ENCODE measurements at places on chromosomes 3 and 15.

DNA sequence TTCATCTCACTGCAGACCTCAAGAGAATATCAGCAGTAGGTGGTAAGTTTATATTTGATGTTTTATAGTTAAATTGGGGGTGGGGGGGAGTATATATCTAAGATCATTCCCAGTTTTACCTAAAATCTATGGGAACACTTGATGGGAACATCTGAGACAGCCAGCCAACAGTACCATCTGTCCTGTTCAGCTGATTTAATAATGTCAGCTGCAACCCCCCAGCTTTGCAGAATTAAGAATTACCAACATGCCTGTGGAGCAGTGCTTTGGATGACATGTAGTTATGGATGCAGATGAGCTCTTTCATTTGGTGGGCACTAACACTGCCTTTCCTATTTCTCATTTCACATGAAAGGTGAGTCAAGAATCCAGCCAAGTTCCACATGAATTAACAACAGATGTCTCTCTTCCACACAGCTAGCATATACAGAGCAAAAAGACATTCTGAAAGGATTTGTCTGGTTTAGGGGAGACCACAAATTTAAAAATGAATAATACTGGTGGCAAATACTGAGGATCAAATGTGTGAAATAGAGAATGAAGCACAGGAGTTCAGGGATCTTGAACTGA lies 76.2 kb downstream of the SETD5 start:
- DNase-seq: no peak

DNA sequence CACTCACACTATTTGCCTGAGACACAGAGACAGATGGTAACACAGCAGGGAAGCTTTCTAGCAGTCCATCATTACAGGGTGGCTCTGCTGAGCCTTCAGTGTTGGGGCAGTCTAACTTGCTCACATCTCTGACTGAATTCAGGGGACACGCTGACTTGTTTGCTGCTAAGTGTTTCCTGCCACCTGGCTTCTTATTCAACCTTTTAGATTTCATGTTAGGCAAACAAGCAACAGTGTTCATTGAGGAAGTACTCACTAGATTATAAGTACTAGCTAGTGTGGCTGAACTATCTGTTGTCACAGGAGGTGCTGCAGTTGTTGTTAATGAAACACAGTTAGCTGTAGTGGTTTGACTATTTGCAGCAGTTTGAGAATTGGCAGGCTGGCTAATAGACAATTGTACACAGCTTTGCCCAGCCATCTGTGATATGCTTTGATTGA lies 37.3 kb downstream of the USF3 start:
- no peak for DNase-seq

DNA sequence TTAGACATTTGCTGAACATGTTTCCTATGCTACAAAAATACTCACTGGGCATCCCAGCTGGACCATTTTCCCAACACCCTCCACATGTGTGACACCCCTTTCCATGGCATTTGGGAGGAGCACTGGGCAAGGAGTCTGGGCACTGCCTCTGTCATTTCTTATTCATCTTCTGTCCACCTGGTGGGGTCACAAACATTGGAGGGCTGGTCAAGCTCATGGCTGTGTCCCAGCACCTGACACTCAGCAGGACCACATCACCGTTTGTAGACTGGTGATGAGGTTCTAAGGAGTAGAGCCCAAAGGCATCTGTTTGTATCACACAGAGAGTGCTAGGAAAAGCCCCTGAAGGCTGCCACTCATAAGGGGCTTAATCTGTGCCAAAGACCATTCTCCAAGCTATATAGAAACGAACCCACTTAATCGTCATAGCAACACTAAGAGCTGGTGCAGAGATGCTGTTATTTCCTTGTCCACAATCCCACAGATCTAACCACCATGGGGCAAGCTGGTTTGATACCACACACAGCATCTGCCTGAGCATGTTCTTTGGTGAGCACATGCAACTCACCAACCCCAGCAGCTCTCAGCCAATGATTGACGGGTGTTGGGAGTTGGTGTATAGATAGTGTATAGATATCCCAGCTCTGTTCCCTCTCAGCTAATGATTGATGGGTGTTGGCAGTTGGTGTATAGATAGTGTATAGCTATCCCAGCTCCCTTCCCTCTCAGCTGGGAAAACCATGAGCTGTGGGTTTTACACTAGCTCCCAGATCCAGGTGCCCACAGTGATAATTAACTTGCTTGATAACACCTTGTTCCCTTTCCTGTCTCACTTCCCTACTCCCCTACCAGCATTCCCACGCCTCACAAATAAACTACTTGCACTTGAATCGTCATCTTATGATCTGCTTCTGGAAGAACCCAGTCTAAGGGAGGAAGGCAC lies 42.7 kb upstream of the ATP2B2 start:
- no peak for DNase-seq

- DNase-seq: no peak
These were observed 90.7 kb downstream of the ATP8B4 start for GRCh38 chr15:50028326-50028725.

DNA sequence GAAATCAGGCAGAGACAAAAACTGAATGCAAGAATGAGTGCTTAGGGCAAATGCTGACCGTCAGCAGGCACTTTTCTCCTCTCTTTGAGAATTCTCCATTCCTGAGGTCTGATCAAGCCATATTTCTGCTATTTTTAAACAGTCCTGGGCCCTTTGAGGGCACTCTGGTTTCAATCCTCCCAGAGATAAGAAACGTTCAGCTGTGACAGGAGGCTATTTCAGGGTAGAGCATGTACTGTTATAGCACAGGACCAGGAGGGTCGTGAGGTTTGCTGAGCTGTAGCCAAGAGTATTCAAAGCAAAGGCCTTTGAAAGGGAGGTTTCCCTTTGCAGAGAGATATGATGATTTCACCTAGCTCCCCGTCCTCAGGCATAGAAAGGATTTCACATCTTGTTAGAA lies 39.6 kb upstream of the PDZRN3 start:
- no peak for DNase-seq

DNA sequence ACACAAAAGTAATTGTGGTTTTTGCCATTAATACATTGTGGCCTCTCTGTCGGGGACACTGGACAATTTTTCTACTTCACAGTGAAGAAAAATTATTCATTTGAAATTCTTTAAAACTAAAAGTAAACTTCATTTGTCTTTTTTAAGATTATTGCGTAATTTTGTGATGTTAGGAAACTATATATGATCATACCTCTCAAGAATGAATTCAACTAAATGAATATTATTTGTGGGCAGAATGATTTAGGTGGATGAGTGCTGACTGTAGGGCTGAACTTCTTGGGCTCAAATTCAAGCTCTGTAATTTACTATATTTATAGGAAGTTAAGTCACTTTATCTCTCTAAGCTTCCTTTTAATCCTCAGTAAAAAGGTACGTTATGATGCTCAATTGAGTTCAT lies 441.2 kb downstream of the ROBO1 start:
- no peak for DNase-seq

DNA sequence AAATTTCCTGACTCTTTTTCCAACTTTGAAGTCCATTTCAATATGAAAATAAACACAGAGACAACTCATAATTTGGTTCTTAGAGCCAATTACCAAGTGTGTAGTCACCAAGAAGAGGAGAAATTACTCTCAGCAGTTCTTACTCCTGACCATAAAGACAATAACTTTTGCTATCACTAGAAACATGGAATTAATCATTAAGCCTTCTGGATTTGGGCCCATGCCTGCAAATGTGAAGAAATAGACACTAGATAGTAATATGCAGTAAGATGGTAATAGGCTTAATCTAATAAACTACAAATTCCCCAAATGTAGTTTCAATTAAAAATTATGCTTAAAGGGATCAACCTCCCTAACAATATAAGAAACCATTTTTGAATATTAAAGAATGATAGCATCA lies 185.1 kb upstream of the AGTR1 start:
- no peak for DNase-seq

DNA sequence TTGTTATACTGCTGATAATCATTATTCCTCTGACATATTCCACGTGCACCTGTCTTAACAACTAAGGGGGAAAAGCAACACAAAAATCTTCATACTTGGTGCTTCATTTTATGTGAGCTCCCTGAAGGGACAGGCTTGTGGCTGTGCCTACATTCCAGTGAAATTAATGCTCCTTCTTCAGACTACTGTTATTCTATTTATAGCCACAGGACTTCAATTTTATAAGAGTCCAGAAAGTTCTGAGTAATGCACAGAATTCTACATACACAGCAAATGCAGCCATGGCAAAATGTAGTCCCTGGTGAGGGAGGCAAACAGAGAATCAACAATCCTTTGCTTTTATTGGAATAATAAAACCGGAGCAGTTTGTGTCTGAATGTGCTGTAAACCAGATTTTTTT lies 417.1 kb downstream of the RBMS3 start:
- no peak for DNase-seq

DNA sequence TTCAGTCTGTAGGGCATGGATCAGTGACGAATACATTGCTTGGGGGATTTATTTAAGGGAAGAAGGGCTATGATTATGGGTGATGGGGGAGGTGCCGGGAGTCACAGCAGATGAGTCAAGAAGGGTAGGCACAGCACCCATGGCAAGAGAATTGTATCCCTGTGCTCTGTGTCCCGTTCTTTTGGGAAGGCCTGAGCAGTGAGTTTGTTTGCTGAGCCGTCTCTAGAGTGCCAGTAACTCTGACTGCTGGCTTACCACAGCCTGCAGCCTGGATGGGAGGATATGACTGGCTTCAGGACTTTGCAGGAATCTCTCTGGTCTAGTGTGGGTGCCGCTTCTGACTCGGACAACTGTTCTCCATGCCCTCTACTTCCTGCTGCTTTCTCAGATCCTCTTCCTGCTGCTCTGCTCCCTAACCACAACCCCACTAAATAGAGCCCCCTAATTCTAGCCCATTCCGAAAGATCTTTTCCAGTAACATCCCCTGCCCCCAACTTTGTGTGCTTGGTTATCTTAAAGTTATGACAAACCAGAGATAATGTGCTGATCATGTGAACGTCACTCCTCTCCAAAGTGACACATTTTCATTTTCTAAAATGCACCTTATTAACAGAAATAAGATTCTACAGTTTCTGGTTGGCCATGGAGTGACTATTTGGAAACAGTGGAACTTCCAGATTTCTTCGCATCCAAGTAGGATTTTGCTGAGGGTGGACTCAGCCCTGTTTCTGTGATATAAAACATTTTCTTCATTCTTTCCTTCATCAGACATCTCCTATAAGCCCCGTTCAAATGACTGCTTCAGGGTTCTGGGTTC lies 239.0 kb downstream of the SLCO3A1 start:
- no peak for DNase-seq

DNA sequence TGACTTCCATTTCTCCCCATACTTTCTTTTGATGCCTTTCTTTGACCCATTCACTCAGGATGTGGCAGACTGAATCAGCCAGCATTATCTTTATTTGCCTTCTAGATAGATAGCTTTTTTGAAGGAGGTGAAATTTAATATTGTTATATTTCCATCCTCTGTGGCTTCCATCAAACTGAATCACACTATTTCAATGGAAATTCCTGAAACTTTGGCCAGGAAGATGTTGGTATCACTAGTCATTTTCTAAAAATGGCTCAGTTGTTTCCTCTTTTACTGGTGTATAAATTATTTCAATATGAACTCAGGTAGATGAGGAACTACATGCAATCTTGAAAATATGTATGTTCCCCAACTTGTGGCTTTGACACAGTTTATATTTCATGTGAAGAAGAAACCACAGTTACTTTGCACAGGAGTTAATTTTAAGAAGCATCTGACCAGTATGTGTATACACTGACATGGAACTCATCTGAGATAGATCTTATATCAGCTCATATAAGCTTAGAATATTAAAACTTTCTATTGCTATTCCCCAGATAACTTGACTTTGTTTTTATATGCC lies 248.3 kb downstream of the CGGBP1 start:
- DNase-seq: no peak

DNA sequence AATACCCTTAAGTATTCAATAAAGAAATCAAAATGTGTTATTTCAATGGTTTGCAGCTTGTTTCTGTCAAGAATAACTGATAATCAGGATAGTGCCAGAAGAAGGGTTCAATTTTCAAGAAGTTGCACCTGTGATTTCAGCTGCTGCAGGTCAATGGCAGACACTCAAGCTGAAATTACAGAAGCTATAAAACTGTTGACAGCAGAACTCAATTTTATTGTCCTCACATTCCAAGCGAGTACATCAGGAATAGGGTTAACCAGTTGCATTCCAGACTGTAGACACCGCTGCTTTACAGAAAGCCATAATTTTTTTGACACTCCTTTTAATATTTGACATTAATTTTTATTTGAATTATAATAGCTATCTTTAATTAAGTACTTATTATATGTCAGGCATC lies 364.1 kb downstream of the CGGBP1 start:
- DNase-seq: no peak

- no peak for DNase-seq
These were observed 74.2 kb upstream of the GAP43 start for GRCh38 chr3:115549071-115549470.

DNA sequence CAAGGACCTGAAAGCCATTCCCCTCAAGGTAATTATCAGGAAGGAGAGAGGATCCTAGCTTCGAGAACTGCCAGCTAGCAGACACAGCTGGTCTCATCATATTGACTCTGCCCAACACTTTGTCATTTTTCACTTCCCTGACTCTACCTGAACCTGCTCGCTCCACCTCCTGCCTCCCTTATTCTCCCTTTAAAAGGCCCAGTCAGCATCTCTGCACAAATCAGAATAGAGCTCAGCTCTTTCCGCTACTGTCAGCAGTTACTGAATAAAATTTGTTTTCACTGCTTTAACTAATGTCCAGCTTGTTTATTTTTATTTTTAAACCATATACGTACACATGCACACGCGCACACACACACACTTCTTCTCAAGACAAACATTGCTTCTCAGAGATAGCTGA lies 57.2 kb upstream of the MCF2L2 start:
- DNase-seq: no peak

DNA sequence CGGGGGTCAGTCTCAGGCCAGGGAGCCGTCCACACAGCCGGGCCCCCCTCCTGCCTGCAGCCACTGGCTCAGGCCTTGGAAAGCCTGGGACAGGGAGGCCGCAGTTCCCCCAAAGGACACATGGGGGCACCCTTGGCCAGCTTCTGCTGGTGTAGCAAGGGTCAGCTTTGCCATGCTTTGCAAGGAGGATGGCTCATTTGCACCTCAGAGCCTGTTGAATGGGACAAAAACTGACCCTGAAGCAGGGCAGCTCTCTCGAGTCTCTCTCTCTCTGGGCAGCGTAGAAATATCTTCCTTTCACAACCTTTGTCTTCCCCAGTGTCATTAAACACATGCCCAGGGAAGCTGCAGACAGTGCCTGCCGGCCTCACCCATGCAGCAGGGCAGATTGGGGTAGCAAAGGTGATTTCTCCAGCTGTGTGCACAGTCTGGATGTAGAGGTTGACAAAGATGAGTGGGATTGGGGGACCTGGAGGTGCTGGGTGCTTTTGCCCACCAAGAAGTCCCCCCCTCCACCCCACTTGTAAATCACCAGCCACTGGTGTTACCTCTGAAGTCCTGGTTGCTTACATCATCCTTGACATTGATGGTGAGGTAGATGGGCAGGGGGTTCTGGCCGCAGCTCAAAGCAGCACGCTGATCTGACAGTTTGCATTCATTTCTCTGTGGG lies 17.4 kb upstream of the EHD4 start:
- DNase-seq: peak; percentile 88

DNA sequence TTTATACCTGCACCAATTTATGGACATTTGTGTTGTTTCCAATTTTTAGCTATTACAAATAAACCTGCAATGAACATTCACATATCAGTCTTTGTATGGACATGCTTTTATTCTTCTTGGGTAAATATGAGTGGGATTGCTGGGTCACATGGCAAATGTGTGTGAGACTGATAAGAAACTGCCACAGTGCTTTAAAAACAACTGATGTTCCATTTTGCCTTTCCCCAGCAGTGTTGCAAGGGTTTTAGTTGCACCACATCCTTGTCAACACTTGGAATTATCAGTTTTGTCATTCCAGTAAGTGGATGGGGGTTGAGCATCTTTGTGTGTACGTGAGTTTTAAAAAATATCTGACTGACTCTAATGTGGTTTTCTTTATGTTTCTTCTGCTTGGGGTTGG lies 191.2 kb downstream of the PLCL2 start:
- no peak for DNase-seq

All from activated naive CD4-positive, alpha-beta T cell treated with Interleukin-2 at 50 U/mL for 16 hours (primary cell).